ENCODE measurements at places on chromosomes 13 and 19.
A peak's percentile ranks its signal among the peaks of the same experiment; 100 is the strongest.

- DNase-seq = no peak
Observed at GRCh38 chr13:84491952-84492351, 609.7 kb upstream of the SLITRK1 start.

- DNase-seq = no peak
Observed at GRCh38 chr13:23801141-23801540, 88.1 kb downstream of the MIPEP start.

DNA sequence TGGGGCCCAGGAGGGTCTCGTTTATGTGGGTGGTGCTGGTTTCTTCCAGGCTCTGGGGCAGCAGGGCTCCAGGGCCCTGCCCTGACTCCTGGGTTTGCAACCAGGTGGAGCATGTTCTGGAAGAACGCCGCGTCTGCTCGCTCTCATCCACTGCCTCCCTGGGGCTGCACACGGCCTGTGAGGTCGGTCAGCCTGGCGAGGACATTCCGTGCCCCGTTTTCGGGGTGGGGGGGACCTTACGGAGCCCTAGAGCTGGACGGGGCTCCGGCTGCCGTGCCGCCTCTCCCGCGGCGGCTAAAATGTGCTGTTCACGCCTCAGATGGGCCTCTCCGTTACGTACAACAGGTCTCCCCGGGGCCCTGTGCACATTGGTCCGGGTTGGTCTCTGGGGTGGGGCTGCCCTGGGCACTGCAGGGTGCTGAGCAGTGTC lies 3.3 kb downstream of the GNA11 start:
- no peak for DNase-seq

- peak; percentile 66 for DNase-seq
Observed at GRCh38 chr13:101700598-101700997, 248.1 kb downstream of the ITGBL1 start.

- no peak for DNase-seq
Observed at GRCh38 chr13:44120849-44121755, 241.4 kb downstream of the LACC1 start.

DNA sequence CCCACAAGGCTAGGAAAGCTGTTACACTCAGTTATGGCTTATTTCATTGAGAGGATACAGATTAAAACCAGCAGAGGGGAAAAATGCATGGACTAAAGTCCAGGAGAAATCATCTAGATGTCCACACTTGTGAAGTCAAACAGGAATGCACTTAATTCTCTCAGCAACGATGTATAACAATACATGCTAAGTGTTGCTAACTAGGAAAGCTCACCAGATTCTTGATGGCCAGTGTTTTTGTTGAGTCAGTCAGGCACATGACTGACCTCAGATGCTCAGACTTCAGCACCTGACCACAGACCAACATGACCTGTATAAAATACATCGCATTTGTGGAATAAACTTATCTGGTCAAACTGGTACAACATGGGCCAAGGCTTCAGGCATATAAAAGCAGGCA lies 470.2 kb upstream of the PRR20A start:
- DNase-seq = no peak

DNA sequence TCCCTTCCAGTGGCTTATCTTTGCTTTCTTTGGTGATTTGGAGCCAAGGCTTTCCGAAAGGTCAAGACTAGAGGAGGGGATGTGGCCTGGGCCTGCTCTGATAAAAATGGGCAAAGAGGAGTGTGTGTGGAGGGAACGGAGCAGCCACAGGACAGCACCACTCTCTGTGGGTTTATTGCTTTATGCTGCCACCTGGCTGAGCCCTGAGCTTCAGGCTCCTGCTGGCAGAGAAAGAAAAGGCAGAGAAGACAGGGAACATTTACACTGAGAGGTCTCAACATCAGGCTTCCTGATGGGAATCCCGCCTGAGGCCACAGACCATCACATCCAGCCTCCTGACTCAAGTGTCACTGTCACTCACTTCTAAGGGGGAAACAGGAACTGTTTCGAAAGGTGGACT lies 9.2 kb upstream of the GSX1 start:
- peak; percentile 16 for DNase-seq
